Diencephalon (tissue), 1 donor: ENCODE measurements at places on chromosomes 11 and 22. TPM values are rescaled to one million over a fixed set of nuclear protein-coding genes. Genes with fewer than 3 reads are reported as not detected.

INPPL1 gene
- 20.5 TPM for total RNA-seq

MAPK8IP2 gene
- total RNA-seq, result 76.6 TPM

PDGFD gene
- 14.1 TPM for total RNA-seq

BAD gene
- total RNA-seq, result 53.3 TPM

DEFB131B gene
- total RNA-seq, result not detected

GAS2 gene
- 18.0 TPM for total RNA-seq

CAT gene
- 74.3 TPM for total RNA-seq
